Natural killer cell (primary cell): ENCODE measurements at places on chromosomes 2 and 18. TPM values are rescaled to one million over a fixed set of nuclear protein-coding genes. Genes with fewer than 3 reads are reported as not detected.
A peak's percentile ranks its signal among the peaks of the same experiment; 100 is the strongest.

DNA sequence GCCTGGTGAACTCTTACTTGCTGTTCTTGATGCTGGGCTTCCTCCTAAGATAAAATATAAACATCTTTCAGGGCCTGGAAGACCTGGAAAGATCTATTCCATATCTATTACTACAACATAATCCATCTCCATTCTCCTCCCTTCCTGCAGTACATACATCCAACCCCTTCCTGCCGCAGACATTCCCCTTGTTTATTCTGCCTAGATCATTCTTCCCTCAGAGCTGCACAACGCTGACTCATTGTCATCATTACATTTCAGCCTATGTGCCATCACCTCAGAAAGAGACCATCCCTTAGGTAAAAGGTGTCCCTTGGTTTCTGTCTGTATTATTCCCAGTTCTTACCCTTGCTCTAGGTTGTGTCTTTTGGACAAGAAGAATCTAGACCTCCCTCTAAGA, 2.5 kb upstream of the CDH7 start:
- H3K36me3 ChIP-seq, result no peaks in the 10 kb centered on the region
- H3K27ac ChIP-seq, result no peak overlapping the region
- peaks cover 3% of the 10 kb centered on the region for H3K27me3 ChIP-seq
- DNase-seq, result no peak

DNA sequence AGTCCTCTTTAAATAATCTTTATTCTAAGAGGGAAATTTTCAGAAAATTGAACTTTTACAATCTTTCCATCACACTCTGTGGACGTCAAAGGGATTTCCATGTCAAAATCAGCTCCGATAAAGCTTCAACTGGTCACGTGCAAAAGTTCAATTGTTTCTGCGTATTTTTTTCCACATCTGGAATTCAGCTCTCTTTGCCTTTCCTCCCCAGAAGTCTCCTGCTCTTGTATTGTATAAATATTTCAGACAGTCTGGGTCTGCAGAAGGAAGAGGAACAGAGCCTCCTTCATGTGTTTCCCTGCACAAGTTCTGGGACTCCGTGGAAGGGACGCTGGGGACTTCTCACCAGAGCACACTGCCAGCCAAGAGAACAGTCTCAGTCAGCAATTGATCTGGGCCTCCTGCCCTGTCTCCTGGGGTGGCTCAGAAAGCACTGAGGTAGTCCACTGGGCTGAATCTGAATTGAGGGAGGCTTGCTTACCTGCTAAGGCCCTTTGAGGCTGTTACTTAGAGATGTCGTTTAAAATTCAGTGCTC, 251.5 kb downstream of the TFCP2L1 start:
- H3K4me1 ChIP-seq, result no peaks in the 10 kb centered on the region
- H3K36me3 ChIP-seq, result no peaks in the 10 kb centered on the region
- no peak overlapping the region for H3K4me3 ChIP-seq
- no peak for DNase-seq

DNA sequence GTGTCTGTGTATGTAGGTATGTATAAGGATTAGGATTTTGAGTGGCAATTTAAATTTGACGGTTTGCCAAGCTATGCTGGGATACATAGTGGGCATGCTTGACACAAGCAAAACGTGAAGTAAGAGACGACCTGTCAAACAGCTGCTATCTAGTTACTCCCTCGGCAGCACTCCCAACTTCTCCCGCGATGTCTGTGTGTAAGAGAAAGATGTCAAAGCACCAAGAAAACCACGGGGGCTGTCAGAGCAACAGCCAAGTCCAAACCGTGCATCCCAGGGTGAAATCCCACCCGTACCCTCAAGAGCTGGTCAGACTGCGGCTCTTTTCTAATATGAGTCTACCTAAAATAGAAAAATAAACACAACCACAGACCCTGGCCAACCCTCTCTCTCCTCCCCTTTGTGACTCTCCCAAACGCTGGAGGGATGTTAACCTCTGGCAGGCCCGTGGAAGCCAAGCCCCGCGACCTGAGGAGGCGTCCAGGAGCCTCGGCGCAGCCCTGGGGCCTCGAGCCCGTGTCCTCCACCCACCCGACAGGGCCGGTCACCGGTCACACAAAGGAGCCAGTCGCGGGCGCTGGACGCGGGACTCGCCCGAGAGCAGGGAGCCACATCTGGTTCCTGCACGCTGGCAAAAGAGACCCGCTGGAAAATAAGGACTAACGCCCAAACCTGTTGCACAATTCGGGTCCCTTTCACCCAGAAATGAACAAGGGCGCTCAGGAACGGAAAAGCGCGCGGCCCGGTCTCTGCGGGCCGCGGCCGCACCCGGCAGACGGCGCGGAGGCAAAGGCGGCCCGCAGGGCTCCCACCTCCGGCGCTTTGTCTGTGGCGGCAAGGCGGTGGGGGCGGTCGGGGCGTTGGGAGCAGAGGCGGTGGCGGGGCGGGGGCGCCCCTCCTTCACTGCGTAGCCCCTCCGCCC, 925 bp downstream of the SESTD1 start:
- no peak overlapping the region for H3K27ac ChIP-seq
- H3K27me3 ChIP-seq, result no peaks in the 10 kb centered on the region
- peak; percentile 19 for DNase-seq

DNA sequence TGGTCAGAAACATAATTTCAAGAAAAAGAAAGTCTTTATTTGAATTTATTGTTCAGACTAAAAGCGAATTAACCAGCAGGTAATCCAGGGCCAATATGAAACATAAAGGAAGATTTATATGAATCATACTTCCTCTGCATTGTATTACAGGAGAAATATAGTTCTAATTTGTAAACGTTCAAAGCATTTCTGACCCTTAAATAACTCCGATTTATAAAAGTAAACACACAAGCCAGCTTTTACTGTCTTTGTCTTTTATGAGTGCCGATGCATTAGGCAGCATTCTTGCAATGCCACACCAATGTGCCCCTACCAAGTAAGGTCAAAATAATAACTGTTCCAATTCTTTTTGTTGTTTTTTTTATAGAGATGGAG, 118.8 kb upstream of the RBBP8 start:
- no peak overlapping the region for H3K4me3 ChIP-seq
- H3K27ac ChIP-seq, result no peak overlapping the region
- DNase-seq, result no peak
- H3K36me3 ChIP-seq, result no peaks in the 10 kb centered on the region
- no peaks in the 10 kb centered on the region for H3K4me1 ChIP-seq

DNA sequence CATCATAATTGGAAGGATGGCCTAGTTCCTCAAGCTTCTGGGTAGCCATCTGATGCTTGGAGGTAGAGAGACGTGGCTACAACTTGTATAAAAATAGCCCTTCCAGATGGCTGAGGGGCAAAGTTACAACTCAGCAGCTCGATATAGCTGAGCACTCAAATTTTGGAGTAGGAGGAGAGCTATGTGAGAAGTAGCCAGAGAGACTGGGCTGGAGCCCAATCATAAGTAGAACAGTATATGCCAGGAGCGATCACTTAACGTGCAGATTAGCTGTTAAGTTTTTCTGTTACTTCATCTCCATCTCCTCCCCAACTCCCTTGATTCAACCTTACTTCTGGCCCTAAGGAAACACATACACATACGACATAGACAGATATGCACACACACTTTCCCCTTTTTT, 28.8 kb downstream of the CNRIP1 start:
- no peaks in the 10 kb centered on the region for H3K36me3 ChIP-seq
- H3K27ac ChIP-seq, result no peak overlapping the region
- H3K4me1 ChIP-seq, result no peaks in the 10 kb centered on the region

DNA sequence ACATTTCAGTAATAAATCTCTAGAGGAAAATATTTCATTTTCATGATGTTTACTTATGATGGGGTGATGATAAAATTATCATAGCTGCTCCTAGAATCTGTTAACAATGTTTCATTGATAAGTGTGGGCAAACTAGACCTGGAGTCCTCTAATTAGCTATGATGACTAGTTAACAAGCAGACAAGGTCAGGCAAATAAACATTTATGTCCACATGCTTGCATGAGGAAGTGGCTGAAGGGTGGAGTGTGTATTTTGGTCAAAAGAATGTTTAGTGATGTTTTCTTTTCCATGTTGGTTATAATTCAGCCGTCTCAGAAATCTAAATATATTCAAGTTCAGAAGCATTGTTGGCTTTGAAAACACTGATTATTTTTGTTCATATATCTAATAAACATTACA, 99.9 kb upstream of the FN1 start:
- H3K27me3 ChIP-seq, result no peaks in the 10 kb centered on the region
- H3K27ac ChIP-seq, result no peak overlapping the region
- DNase-seq, result no peak
- H3K4me3 ChIP-seq, result no peak overlapping the region

DNA sequence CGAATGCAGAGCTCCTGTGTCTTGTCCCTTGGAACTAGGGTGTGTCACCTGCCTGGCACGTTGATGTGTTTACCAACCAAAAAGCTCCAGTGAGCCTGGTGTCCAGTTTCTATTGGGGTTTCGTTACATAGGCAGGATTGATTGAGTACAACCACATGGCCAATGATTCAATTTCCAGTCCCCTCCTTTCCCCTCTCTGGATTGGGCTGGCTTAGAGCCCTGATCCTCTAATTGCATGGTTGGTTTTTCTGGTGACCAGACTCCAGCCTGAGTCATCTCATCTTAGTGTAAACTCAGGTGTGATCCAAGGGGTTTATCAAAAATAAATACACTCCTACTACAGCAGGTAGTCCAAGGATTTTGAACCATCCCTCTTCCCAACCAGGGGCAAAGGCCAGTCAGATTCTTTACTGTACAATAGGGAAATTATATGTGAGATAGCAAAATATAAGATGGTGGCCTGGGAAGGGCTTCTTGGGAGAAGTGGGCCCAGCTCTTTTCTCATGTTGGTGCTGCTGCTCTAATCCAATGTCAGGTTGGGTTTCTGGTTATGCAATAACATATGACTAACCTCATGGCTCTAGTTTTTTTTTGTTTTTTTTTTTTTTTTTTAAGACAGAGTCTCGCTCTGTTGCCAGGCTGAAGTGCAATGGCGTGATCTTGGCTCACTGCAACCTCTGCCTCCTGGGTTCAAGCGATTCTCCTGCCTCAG, 64.7 kb upstream of the MGAT5 start:
- no peak overlapping the region for H3K27ac ChIP-seq
- no peaks in the 10 kb centered on the region for H3K36me3 ChIP-seq
- H3K27me3 ChIP-seq, result no peaks in the 10 kb centered on the region
- no peak for DNase-seq

DNA sequence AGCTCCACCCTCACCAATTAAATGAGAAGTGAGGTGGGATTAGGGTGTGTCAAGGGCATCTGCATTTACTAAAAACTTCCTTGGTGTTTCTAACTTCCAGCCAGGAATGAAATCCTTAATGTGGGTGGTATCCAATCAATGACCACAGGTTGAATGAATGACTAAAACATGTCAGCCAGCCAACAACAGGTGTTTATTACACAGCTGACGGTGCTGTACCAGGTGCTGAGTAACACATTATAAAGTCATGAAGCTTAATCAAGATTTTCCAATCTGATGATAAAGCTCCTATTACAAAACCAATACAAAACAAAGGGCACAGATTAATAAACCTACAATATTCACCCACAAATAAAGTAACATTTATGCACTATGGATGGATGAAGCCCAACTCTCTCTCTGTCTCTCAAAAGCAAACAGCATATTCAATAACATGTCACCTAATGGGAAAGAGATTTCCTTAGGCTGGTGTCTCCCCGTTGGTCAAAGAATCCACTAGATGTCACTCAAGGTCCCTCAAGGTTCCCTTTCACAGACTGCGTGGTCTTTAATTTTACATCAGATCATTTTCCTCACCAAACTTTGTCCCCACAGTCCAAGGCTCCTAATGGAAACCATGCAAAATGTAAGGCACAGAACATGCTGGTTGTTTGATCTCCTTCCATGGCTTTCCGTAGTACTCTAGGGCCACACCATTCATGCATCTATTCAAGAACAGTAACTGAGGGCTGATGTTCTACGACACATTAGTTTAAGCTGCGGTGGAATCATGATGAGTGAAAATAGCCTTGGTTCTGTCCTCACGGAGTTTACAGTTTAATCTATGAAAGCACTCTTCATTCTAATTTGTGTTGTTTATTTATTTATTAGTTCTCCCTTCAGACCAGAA, 6.4 kb upstream of the PTPN4 start:
- no peaks in the 10 kb centered on the region for H3K4me1 ChIP-seq
- no peak for DNase-seq
- H3K36me3 ChIP-seq, result no peaks in the 10 kb centered on the region
- H3K27me3 ChIP-seq, result no peaks in the 10 kb centered on the region
- no peak overlapping the region for H3K4me3 ChIP-seq
- no peak overlapping the region for H3K27ac ChIP-seq

DNA sequence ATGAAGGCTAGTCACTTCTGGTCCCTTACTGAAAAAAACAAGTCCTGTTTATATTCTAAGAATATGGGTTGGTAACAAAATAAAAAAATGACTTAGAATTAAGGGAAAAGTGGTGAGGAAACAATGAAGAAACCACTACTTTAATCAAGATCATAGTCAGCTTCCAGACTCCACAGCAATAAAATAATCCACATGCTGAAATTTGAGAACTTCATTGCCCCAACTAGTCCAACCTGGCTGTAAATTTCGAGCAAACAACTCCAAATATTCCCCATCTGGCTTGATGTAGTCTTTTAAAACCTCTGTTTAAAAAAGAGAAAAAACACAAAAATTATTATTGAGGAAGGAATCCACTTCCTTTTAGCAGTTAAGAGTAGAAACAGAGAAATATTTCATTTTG, 32.5 kb downstream of the METTL4 start:
- H3K27me3 ChIP-seq, result no peaks in the 10 kb centered on the region
- H3K4me3 ChIP-seq, result no peak overlapping the region
- no peak for DNase-seq
- no peak overlapping the region for H3K27ac ChIP-seq
- H3K4me1 ChIP-seq, result no peaks in the 10 kb centered on the region

DNA sequence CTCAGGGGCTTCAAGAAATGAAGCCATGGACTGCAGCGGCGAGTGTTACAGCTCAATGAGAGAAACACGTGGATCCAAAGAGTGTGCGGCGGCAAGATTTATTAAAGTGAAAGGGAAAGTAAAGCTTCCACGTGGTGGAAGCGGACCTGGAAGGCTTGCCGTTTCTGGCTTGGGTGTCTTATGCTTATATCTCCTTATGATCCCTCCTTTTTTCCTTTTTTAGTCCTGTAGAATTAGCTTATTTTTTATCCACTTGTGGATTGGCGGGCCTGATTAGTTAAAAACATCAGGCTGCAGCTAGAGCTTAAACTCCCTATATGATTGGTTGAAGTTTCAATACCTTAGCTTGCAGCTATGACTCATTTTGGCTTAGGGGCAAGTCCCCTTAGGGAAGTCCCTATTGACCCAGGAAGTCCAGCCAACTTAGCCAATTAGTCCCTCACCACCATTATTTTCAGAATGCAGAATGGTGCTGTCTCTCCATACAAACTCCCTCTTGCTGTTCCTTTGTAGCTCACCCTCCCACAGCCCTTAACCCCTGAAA, 11.6 kb upstream of the HNMT start:
- H3K4me1 ChIP-seq, result no peaks in the 10 kb centered on the region
- DNase-seq, result no peak
- no peak overlapping the region for H3K4me3 ChIP-seq
- H3K36me3 ChIP-seq, result no peaks in the 10 kb centered on the region
- H3K27ac ChIP-seq, result no peak overlapping the region

- H3K36me3 ChIP-seq, result no peaks in the 10 kb centered on the region
- no peaks in the 10 kb centered on the region for H3K4me1 ChIP-seq
- no peak overlapping the region for H3K4me3 ChIP-seq
- H3K27ac ChIP-seq, result no peak overlapping the region
- DNase-seq, result no peak
Measured at GRCh38 chr18:37565977-37566478, 430 bp upstream of the CELF4 start.

The SLC25A52 gene
- total RNA-seq, result 0.40 TPM

The LRP1B gene
- not detected for total RNA-seq

The L3MBTL4 gene
- 34.2 TPM for total RNA-seq

The HOXD13 gene
- total RNA-seq, result not detected

The KIAA2012 gene
- total RNA-seq, result not detected
